ENCODE measurements at places on chromosomes 6 and 20.

DNA sequence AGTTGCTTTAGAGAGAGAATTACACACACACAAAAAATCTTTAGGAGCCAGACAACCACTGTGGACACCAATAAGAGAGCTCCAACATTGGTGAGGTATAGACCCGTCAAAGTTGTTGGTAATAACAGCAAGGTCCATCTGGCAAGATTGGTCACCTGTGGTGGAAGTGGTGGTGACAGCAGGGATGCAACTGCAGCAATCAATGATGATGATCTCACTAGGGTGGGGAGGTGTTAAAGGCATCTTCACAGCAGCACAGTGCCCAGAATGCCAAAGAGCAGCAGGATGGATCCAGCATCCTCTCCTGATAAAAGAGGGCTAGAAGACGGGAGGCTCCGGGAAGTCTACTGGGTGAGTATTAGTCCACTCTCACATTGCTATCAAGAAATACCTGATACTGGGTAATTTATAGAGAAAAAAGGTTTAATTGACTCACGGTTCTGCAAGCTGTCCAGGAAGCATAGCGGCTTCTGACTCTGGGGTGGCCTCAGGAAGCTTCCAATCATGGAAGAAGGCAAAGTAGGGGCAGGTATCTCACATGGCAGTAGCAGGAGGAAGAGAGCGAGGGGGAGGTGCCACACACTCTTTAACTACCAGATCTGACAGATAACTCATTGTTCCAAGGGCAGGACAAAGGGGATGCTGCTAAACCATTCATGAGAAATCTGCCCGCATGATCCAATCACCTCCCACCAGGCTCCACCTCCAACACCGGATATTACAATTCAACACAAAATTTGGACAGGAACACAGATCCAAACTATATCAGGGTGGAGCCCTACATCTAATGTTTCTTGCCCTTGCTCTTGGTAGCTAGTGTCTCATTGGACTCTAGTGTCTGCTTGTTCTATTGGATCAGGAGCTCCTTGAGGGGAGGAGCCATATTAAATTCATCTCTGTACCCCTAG is 48.9 kb downstream of the KLHL31 start:
- no peak for DNase-seq

- DNase-seq = no peak
These were observed 158.7 kb upstream of the CITED2 start for GRCh38 chr6:139533171-139533570.

GRCh38 chr20:47048054-47048453 is 153.4 kb downstream of the EYA2 start:
- no peak for DNase-seq

GRCh38 chr6:149026530-149026942 is 279.7 kb downstream of the UST start:
- DNase-seq = peak; percentile 40

- DNase-seq = no peak
These were observed 123.6 kb downstream of the ISM1 start for GRCh38 chr20:13344671-13345070.

GRCh38 chr6:79438030-79438429 is 99.2 kb downstream of the LCA5 start:
- no peak for DNase-seq

DNA sequence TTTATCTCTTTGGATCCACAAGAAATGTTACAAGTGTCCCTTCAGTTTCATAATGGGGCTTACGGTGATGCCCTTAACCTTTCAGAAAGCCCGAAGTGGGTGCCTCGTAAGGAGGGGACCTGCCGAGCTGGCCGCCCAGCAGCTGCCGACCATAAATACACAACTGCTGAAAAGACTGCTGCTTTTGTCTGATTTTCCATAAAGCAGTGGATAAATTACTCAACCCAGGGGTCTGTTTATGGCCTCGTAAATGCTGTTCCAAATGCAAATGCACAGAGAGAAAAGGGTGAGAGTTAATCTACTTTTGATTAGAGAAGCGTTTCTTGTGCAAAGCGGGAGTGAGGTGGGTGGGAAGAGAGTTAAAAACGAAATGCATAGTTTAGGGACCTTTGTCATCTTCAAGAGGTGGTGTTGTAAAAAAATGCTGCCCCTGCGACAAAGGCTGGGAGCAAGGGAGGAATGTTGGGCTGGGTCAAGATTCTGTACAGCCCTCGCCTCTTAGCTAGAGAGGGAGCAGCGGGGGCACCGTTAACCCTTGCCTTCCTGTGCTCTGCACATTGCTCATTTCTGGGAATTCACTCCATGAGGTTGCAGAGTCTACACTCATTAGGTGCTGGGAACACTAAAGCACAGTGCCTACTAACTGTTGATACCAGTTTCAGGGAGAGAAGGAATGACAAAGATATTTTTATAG is 112.0 kb upstream of the MTHFD1L start:
- no peak for DNase-seq

DNA sequence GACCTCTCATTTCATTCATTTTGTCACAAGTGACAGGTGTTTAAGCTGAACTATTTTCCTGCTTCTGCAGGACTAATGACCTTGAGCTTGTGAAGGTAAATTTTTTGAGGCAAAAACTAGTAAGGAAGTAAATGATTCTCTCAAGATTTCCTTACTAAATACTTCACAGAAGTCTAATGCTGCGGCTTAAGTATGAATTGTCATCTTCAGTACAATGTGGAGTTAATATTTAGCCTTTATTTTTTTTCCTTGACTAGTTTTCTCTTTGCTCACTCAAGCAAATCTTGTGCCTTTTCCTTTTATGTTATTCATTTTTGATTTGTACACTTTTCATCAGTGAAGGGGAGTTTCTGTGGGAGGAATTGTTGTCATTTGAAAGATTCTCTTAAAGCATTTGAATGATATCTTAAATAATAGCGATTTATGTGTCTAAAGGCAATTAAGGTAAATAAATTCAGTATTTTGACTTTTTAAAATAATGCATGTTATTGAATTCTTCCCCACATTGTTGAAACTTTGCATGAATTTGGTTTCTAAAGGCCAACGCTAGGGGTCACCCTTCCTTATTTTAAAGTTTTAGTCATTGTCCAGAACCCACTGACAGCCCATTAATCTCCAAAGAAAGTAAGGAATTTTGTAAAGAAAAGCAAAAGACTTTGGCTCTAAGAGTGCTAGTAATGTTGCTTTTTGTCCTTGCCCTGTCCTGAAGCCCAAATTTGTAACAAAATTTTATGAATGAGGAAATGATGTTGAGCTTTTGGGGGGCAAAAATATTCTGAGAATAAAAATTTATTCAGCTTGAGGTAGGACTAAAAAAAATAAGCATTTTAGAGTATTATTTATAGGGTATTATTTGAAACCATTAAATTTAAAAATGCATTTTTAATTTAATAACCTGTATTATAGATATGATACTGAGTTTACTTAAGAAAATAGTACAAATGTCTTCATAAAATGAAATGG is 157.4 kb upstream of the LAMA2 start:
- DNase-seq = no peak

- DNase-seq = no peak
These were observed 92.9 kb downstream of the NFATC2 start for GRCh38 chr20:51449498-51450220.

- peak; percentile 92 for DNase-seq
These were observed 14.3 kb downstream of the PSMB9 start for GRCh38 chr6:32868257-32868788.

GRCh38 chr6:125932451-125932795 is 24.1 kb upstream of the HINT3 start:
- no peak for DNase-seq

DNA sequence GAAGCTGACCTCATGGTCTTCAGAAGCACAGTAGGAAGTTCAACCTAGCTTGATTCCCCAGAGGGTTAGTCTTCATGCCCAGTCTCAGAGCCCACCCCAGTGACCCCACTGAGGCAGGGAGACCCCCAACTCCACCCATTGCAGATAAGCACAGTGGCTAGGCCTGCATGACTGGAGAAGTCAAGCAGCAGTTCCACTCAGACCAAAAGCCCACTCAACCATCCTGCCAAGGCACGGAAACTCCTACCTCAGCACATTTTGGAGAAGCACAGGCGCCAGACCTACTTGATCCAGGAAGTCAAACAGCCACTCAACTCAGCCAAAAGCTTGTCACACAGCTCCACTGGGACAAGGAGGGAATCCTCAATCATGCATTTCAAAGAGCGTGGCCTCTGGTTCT is 78.4 kb upstream of the HTR1E start:
- no peak for DNase-seq

DNA sequence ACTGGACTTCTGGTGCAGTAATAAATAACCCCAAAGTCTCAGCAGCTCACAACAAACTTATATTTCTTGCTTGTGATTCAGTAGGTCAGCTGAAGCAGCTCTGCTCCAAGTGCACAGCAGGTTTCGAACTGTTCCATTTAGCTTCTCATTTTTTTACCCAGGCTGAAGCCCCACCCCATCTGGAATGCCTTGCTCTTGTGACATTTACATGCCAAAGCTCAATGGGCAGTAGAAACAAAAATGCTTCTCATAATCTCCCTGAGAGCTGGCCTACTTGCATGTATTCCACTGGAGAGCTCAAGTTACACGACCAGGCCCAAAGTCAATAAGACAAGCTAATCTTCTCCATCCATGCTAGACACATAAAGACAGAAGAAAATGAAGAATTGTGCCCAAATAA is 165.2 kb downstream of the HAO1 start:
- no peak for DNase-seq

DNA sequence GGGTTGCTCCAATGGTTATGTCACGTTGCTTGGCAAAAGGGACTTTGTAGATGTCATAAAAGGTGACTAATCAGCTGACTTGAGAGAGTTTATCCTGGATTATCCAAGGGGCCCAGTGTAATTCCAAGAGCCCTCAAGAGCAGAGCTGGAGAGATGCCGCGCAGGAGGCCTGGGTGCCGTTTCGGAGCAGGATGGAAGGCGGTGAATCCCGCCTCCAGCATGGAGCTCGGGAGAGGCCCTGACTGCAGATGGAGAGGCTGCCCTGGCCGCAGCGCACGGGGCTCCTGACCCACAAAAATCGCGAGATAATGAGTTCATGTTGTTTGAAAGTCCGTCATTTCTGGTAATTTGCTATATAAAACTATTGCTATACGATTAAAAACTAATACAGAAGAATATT is 219.8 kb downstream of the ZDHHC14 start:
- DNase-seq = no peak

DNA sequence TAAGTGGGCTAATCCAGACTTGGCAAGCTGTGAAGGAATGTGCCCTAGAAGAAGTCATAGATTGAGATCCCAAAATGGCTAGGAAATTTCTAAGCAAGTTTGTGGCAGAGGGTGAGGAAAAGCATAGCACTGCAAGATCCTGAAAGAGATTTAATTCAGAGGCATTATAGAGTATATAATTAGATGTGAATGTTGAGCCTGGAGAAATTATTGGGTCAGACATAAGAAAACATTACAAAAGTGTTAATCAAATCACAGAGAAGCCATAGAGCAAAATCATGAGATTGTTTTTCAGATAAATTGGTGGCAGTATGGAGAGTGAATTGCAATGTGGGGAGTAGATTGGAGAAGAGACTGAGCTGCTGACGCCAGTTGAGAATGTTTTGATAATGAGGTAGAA is 90.0 kb downstream of the CD2AP start:
- no peak for DNase-seq

GRCh38 chr6:44855562-44856411 is 468.3 kb downstream of the CDC5L start:
- DNase-seq = no peak

DNA sequence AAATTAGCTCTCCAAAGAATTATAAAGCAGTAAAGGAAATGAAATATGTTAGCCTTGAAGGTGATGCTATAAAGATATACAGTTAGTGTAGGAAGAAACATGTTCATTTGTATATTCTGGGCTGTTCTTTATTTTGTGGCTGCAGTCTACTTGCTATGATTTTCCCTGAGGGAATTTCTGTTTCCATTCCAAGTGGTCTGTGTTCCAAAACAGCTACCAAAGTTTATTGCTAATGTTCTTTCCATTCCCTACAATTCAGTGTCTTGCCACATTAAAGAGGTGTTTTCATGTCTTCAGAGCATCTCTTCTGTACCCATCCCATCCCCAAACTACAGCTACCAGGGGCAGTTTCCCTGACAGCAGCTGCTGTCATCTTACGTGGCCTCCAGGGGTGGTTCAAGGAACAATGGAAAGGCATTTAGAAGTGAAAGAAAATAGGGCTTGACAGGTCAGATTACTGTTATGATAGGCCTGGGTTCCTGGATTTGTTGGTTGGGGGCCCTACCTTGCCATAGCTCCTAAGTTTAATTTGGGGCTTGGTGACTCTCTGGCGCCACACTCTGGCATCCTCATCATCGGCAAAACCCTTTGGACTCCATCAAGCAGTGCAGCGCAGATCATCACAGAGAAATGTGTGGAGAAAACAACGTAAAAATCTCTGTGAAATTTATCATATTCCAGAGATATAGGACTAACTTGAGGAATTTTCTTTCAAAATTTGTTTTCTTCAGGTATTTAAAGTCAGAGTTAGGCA is 33.8 kb upstream of the AIG1 start:
- peak; percentile 72 for DNase-seq

DNA sequence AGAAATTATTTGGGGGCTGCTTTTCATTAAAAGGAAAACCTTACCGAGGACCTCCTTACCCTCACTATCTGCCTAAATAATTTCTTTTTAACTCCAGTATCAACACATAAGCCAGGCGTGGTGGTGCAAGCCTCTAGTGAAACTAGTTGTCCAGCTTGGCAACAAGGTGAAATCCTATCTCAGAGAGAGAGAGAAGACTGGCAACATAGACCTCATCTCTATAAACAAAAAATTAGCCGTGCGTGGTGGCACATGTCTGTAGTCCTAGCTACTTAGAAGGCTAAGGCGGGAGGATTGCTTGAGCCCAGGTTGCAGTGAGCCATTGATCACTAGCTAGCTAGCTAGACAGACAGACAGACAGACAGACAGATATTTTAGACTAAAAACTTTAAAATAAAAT is 92.5 kb downstream of the ARMC2 start:
- no peak for DNase-seq

DNA sequence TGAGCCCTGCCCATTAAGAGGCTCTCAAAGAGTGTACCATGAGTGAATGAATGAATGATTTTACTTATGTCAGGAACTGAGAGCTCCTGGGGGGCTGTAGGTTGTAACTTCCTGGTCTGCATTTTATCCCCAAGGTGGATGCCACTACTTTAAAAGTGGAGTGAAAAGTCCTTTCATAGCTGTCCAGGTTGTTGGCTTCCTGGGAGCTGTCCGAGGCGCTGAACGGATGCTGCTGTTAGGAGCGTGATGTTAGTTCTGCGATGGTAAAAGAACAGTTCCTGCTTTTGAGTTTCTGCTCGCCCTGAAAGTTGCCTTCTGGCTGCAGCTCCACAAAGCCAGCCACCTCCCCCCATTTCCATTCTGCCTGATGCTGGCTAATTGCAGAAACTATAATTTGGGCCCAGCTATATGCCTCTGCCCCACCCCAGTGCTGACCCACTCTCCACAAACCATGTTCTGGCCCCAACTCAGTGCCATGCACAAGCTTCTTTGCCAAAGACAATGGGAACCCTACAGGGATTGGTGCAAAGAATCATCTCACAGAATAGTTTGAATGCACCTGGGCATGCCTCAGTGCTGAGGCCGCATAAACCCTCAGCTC is 330.9 kb upstream of the CDH4 start:
- peak; percentile 40 for DNase-seq

GRCh38 chr20:51230727-51231126 is 207.8 kb upstream of the KCNG1 start:
- no peak for DNase-seq

- no peak for DNase-seq
These were observed 17.0 kb downstream of the CRISP1 start for GRCh38 chr6:49849213-49849907.

- no peak for DNase-seq
These were observed 188.0 kb upstream of the TAB2 start for GRCh38 chr6:149129371-149130077.
